ENCODE measurements at places on chromosomes 7 and 10.

GRCh38 chr7:46202379-46202778, 281.3 kb upstream of the IGFBP3 start:
- no peak for DNase-seq

DNA sequence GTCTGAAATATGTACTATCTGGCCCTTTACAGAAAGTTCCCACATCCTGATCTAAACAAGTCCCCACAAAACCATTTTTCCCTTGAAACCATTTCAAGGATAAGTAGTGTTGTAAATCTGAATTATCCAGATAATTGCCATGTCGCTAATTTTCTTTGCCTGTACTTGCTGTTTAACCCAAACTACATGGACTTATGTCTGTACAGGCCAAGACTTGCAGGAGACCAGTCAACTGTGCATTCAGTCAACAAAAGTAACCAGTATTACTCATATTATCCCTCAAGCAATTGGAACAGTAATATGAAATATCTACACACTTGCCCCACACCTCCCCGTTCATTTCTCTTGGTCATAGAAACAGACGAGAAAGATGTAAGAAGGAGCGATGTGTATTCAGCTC, 347.8 kb upstream of the NFE2L3 start:
- no peak for DNase-seq

DNA sequence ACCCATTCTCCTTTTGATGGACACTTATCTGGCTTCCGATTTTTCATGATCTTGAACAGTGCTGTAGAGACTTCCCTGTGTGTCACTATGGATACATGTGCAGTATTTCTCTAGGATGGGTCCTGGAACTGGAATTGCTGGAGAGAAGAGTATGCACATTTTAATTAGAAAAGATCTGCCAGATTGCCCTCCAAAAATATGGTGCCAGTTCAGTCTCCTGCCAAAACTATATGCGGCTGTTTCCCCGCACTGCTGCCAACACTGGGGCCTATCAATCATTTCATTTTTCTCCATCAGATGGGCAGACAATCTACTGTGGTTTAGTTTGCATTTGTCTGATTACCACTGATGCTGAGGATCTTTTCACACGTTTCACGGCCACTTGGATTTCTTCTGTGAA, 105.0 kb downstream of the SH2D4B start:
- no peak for DNase-seq

GRCh38 chr7:1692515-1693418, 22.7 kb downstream of the ELFN1 start:
- no peak for DNase-seq
